Fibroblast of lung (primary cell): ENCODE measurements at places on chromosomes 4 and X.
A peak's percentile ranks its signal among the peaks of the same experiment; 100 is the strongest.

DNA sequence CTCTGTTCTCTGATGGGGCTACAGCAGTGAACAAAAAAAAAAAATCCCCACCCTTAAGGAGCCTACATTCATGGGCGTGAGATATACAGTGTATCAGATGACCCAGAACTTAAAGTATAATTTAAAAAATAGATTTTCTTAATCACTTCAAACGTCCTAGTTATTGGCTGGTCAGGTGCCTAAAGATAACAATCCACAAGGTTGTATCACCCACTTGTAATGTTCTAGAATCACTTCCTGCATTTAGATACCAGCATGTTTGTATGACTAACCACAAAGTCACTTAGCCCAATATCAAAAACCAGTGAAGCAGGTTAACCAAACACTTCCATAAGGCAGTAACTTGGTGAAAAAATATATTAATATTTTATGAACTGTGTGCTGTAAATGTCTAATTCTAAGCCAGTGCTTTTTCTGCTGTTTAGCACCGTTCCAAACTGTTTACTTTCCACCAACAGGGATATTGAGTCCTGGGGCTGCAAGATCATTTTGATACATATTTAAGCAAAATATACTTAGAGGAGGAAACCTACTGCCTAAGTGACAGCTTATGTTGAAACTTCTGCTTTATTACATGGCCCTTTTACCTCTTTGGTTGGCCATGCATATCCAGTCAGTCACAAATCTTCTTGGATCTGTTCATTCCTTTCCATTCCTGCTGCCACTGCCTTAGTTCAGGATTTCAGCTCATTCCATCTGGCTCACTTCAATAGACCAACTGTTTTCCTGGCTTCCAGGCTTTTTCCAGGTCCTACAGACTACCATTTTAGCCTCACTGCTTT, 43.3 kb downstream of the CD40LG start:
- DNase-seq, result no peak

DNA sequence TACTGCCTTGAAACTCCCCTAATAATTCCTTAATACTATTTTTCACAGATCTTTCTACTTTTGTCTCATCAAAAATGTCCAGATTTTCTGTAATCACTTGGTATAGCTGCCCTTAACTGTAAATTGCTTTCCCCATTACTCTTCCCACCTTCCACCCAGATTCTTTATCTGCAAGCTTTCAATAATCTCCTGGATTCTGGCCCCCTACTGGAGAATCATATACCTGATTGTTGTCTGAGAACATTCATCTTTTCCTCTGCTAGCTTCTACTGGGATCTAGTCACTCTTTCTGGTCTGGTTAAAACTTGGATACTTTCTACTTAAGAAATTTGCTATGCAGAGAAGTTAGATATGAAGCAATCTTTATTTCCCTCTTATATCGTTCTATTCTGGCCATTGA, 552.6 kb downstream of the PCDH19 start:
- DNase-seq, result no peak

DNA sequence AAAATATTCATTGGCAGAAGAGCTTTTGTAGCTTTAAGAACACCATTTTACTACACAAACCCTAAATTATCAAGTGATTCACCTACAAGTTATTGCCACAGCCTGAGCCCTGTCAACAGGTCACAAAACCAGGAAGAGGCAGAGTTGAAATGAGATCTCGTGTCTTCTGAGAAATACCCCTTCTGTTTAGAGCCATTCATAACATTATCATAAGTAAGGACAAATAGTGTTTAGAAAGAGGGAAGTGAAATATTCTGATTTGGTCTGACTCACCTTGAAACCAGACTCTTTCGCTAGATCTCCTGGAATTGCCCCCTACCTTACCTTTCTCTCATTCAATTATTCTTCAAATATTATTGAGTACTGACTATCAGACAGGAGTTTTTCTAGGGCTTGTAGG, 5.9 kb downstream of the ETDB start:
- DNase-seq, result no peak

- DNase-seq, result no peak
These were observed 178.2 kb upstream of the ARHGEF9 start for GRCh38 chrX:63963095-63963784.

DNA sequence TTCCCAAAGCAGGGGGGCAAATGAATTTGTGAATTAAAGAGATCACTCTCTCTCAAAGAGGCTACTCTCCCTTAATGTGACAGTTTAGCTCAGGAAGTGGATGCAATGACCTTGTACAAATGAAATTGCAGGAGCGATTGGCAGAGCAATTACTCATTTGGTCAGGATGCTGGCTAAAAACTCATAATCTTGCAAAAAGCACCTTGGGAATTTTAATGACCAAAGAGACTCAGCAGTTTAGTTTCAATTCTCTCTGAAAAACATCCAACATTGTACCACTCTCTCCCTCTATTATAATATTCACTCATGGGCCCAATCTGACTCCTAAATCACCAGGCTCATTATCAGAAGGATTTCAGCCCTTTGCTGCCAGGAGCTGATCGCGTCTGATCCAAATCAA, 26.1 kb downstream of the PDGFC start:
- DNase-seq, result no peak

- DNase-seq, result peak; percentile 4
These were observed 226.7 kb upstream of the PRKX start for GRCh38 chrX:3940000-3940610.

DNA sequence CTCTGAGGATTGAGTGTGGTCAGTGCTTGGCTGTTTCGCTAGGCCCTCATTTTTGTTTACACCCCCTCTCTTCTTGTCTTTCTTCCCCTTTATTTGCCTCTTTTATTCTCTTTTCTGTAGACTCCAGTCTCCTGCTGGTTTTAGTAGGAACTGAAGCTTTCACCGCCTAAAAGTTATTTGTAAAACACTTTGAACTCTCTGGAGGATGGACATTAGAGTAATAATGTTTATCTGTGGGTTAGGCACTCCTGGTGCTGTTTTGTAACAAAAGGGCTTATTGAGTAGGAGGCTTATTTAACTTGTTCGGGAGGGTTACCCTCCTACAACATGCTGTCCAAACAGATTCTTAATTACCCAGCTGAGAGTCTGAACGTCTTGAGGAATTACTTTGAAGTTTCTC, 1.6 kb upstream of the ARHGAP10 start:
- DNase-seq, result no peak
